WERI-Rb-1 (cell line): ENCODE measurements at places on chromosomes 2 and 18.

DNA sequence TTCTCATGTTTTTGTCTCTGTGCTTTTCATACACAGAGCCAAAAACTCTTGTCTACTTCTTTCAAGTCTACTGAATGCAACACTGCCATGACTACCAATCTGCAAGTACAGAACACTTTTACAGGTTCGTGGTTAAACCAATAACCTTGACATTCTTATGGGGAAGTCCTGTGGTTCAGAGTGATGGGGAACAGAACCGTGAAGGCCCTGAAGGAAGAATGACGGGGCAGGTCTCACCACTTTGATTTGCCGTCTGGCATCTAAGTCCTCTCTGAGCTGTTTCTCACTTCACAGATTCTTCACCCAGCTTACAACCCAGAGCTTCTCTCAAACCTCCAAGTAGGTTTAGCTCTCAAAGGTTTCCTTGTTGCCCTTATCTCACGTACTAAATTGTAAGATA, 117.5 kb upstream of the SNTG2 start:
- DNase-seq: no peak

- no peak for DNase-seq
Measured at GRCh38 chr2:226655871-226656270, 143.7 kb downstream of the IRS1 start.

DNA sequence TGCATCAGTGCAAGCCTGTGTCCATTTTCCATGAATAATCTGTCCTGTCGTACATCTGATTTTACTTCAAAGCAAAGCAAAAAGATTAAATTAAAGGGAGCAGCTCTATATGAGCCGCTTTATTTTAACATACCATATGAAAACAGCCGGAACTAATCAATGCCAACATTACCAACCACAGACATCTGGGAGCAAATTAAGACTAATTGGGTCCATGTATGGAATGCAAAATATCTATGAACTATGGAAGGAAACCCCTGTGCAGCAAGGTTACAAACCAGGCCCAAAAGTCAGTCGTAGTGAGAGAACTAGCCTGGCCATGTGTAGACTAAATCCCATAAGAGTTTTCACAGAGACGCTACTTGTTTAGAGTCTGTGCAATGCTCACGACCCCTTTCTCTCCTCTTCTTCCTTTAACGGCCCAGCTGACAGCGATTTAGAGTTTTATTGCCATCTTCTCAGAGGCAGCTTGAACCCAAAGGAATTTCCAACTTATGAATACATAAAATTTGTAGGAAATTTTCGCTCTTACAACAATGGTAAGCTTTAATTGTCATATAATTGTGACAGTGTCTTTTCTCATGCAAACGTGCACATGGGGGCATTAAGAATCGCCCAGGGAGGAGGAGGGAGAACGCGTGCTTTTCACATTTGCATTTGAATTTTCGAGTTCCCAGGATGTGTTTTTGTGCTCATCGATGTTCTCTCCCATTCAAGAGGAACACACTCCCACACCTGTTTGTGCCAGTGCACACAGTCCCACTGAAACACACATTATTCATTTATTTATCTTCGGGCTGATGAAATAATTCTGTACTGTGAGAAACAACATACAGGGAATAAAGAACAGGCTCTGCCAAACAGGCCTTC, 52.9 kb upstream of the RPL31 start:
- DNase-seq: no peak

GRCh38 chr2:215498431-215498830, 62.6 kb upstream of the FN1 start:
- no peak for DNase-seq

DNA sequence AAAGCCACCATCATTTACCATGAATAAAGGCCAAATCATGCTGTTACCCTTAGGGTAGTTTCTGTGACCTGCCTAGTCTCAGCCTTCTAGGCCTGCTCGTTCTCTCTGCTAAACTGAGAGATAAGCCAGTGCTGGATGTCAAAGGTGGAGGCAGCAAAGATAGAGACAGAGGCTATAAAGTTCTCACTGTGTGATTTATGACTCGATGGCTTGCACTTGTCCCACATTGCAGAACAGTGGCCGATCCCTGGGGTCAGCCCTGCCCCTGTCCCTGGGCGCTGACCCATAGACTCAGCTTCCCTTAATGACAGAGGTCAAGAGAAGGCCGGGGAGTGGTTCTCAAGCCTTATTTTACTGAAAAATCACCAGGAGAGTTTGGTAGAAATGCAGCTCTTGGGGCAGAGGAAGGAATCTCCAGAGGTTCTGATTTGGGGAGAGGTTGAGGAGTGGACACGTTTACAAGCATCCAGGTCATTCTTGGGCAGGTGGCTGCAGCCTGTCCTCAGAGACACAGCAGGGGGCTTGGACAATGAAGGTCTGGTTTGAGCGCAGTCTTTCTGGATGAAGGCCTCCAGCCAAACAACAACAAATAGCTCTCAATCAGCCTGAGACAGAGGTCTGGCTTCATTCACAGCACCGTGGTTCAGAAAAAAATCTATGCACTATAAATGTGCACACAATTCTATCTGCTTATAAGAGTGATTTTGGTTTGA, 143.5 kb downstream of the ACKR3 start:
- DNase-seq: no peak

DNA sequence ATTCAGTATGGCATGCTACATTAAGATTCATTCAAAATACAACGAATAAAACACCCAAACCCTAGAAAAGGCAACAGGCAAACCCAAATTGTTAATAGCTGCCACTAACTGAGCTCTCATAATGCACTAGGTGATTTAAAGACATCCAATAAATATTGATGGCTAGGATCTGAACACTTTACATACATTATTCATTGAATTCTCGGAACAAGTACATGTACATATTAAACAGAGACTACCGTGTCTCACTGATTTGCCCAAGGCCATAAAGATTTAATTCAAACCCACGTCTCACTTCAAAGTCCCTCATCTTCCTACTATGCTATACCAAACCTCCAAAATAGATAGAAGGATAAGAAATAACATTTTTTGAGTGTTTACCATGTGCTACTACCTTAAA, 42.1 kb downstream of the THOC1 start:
- no peak for DNase-seq

DNA sequence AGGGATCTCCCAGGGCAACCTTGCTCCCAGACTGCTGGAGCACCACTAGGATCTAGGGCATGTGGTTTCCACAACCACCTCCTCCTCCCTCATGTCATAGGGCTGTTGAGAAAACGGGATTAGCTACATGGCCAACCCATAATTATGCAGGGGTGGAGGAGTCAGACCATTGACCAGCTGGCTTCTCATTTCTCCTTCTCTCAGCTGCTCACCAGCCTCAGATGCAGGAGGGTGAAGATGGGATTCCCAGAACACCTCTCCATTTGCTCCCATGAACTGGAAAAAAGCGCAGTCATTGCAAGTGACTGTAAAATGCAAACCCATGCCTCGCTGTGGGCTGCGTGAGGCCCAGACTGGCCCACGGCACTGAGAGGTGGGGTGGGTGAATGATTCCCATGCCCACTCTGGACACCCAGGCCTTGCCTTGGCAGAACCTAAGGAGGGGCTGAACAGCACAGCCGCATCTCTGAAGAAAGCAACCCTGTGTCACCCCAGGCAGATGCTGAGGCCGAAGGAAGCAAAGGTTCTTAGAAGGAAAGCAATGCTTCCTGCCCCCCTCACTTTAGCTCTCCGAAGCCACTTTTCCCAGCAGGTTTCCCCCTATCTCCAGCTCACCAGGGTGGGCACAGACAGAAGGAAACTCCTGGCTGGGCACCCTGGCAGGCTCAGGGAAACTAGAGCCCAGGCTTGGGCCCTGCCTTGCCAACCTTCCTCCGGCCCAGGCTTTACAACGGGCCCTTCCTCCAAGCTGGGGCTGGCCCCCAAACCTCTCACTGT, 69.6 kb upstream of the RTN4 start:
- DNase-seq: peak; percentile 92

GRCh38 chr2:191247381-191248057, 2.3 kb downstream of the MYO1B start:
- no peak for DNase-seq

GRCh38 chr2:46142546-46143428, 154.4 kb upstream of the EPAS1 start:
- DNase-seq: no peak

GRCh38 chr2:24779116-24779515, 14.1 kb downstream of the PTRHD1 start:
- DNase-seq: no peak

DNA sequence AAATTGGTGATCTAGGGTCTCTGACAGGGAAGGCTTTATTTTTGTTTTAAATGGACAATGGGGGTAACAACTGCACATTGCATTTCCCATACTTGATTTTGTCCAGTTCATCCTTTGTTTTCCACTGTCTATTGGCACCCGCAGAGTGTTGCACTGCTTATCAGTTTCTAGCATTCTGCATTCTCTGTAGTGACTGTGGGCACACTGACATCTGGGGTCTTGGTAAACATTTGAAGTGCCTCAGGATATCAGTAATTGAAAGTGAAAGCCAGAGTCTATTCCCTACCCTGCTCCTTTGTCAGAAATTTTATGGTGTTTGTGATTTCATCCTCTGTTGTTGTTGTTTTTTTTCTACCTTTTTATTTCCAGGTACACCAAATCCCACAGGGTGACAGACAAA, 132.1 kb upstream of the EPC2 start:
- DNase-seq: no peak

DNA sequence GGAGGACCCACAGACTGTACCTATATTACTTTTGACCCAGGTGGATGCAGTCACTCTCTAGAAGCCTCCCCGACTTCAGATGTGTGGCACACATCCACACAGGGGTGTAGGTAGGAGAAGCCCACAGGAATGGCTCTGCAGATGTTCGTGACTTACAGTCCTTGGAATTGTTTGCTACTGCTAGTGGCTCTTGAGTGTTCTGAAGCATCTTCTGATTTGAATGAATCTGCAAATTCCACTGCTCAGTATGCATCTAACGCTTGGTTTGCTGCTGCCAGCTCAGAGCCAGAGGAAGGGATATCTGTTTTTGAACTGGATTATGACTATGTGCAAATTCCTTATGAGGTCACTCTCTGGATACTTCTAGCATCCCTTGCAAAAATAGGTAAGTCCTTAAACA, 605 bp downstream of the SLC9A4 start:
- no peak for DNase-seq

- no peak for DNase-seq
Measured at GRCh38 chr2:105522645-105523044, 123.8 kb upstream of the FHL2 start.

- DNase-seq: no peak
Measured at GRCh38 chr2:165743442-165743841, 50.6 kb downstream of the GALNT3 start.

DNA sequence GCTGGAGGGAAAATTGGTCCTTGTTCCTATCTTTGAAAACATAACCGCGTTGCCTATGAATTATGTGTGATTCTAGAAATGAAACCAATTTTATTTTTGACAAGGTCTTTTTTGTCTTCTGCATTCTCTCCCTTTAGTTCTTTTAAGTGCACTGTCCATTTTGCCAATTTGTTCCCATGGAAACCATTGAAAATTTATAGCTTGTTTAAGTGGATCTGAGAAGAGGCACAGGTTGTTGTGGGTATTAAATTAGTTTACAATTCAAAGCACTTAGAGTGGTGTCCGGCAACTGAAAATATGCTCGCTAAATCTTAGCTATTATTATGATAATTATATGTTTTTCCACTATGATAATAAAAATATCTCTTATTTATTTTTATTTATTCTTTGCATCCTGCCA, 107.5 kb upstream of the FSHR start:
- no peak for DNase-seq

DNA sequence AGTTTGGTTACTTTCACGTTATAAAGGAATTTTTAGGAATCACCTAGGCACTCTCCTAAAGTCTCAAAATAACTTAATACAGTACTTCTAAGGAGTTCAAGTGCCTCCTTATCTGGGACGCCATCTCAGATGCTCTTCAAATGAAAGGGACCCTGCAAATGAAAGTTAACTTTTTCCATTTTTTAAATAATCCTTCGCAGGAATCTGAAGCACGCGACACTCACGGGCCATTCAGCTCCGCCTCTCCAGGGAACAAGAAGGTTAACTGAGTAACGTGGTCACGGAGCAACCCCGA, 537 bp upstream of the ZC3H15 start:
- no peak for DNase-seq

DNA sequence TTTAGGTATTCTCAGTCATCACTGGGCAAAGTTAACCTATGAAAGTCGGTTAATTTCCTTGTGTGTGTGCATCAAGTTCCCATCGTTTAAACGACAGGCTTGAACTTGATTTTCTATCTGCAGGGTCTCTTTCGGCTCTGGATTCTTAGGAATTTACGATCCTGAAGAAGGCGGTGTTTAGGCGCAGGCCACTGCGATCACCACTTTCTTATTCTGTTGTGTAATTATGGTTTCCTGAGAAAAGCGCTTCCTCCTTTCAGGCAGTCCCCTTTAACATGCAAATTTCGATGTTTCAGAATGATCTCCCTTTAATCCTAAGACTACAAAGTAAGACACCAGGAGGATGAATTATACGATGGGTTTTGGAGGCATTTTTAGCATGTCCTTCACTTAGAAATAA, 27.9 kb upstream of the MBP start:
- DNase-seq: no peak

GRCh38 chr18:9735879-9736278, 27.8 kb downstream of the RAB31 start:
- no peak for DNase-seq

DNA sequence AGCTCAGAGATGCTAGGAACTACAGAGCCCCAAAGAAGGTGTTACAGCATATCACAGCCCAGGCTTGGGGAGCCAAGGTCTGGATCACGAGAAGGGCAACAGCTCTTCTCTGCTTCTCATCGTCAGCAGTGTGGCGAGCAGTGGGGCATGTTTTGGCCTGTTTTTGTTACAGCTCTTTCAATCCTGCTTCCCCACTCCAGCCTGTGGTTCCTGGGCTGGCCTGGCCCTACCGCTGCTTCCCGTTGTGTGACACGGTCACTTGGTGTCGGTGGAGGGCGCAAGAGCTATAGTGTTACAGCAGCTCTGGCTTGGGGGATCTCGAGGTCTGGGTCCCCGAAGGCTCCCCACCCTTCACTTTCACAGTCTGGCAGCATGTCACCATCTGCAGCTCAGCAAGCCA, 870.2 kb downstream of the CBLN2 start:
- no peak for DNase-seq

DNA sequence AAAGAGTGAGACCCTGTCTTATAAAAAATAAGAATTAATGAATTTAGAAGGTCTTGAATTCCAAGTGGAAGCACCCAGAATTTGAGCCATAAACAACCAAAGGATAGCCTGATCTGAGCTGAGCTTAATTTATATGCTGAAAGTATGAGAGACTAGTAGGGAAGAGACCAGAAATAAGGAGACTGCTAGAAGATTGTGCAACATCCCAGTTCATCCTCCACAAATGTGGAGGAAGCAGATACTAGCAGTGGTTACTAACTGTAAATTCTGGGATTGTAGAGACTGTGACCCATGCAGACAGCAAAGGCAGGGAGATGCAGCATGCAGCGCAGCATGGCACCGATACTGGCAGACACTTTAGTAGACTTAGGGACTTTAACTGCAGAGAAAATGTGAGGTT, 1.5 kb upstream of the SULT1C2 start:
- DNase-seq: no peak
